ENCODE measurements at places on chromosomes 2 and 18.

DNA sequence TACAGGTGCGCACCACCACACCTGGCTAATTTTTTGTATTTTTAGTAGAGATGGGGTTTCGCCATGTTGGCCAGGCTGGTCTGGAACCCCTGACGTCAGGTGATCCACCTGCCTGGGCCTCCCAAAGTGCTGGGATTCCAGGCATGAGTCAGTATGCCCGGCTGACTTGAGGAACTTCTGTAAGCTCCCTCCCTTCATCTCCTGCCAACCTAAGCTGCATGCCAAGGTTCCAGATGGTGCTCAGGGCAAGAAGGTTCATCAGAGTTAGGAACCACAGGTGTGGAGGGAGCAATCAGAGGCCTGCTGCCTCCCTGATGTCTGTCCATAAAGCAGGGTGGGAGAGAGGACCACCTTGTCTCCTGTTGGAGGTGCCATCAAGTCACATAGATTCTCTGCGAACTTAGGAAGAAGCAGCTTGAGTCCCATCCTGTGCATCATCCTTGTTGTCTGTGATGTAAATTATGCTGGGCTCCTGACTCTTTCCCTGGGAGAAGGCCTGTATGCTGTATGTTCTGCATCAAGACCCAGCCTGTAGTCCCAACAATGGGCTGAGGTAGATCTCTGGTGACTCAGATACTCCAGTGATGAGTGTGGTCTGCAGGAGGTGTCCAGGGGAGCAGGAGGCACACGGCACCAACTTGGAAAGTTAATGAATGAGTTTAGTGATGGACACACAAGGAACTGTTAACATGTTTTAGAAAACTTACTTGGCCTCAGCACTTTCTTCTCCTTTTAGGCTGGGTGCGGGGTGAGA, 53.1 kb downstream of the TMEM17 start:
- no peak for DNase-seq

- no peak for DNase-seq
Measured at GRCh38 chr2:222518570-222519381, 94.4 kb downstream of the SGPP2 start.

GRCh38 chr2:48749291-48750127, 6.0 kb downstream of the LHCGR start:
- no peak for DNase-seq

DNA sequence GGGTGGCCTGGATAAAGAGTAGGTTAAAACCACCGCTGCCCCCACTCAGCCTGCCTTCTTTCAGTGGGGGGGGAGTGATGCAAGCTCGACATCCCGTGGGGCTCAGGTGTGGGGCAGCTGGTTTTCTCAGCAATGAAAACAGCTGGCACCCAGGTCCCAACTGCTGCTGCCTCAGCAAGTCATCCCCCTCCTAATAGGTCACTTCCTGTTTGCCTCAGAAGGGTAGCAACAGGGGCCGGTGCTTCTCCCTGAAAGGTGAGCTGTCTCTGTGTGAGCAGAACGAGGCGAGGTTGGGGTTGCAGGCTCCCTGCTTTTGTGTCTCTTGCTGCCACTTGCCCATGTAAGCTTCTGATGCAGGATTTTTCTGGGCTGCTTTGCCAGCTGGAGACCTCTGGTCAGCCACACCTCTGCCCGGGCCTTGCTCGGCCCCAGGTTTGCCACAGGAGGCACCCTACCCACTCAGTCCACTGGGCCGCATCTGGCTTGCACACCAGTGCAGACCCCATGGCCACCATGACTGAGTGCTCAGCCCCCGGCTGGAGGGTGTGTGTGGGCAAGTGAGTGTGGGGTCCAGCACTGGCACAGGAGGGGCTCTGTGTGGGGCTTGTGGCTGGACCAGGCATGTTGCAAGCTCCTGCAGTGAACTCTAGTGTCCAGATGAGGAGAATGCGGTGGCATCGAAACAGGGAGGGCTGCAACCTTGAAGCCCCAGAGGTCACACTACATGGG, 11.5 kb upstream of the ASB1 start:
- DNase-seq: no peak

GRCh38 chr2:100812573-100812972, 7.4 kb upstream of the NPAS2 start:
- no peak for DNase-seq

- no peak for DNase-seq
Measured at GRCh38 chr18:48781163-48781987, 169.4 kb downstream of the SMAD7 start.

GRCh38 chr18:57561728-57562423, 24.6 kb downstream of the FECH start:
- DNase-seq: peak; percentile 35

DNA sequence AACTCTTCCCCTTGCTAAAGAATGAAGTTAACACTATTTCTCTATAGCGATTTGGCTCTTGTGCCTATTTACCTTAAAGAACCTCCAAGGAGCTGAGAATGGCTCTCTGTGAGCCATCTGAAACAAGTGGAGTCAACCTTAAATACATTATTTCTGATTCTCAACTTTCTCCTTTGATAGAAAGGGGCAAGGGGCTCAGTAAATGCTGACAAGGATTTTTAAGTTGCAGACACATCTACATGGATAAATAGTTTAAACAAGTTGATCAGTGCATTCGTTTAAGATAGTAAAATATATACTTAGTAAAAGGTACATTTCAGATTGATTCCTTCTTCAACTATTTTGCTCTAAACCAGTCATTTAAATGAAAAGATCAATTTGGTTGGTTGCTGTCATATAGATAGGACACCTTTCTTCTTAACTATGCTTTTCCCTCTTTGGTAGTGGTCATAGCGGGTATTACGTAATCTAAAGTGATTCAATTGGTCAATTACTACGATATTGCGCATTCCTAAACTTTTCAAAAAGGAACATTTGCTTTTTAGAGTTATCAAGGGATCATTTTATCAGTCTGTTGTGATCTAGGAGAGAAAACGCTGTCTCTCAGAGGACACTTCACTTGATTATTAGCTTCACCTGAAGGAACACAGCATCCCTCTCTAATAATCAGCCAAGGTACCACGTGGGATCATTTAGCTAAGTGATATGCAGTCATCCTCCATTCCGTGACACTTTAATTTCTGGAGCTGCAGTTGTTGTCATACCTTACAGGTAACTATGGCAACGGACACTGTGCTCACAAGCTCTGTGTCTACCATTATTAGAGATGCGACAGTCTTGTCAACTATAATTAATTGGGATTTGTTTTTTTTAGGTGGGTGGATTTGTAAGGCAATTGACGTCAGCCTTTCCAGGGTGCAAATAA, 50.9 kb upstream of the KCNE4 start:
- no peak for DNase-seq

- DNase-seq: no peak
Measured at GRCh38 chr2:54925022-54925421, 125.2 kb downstream of the RTN4 start.

DNA sequence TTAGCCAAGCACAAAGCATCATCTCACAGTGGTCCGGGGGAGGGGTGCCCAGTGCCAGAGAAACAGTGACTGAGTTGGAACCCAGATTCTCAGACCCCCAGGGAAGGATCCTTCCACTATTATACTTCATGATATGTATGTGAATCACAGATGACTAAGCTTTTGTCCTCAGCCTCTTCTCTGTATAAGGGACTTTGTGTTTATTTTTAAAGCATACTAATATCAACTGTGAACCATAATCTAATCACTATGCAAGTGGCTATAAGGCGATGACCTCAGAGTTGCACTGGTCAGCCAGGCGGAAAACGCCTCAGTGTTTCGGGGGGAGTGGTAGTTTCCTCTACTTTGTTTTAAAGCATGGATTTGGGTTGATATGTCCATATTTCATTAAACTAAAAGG, 160.4 kb upstream of the TMEM200C start:
- no peak for DNase-seq

DNA sequence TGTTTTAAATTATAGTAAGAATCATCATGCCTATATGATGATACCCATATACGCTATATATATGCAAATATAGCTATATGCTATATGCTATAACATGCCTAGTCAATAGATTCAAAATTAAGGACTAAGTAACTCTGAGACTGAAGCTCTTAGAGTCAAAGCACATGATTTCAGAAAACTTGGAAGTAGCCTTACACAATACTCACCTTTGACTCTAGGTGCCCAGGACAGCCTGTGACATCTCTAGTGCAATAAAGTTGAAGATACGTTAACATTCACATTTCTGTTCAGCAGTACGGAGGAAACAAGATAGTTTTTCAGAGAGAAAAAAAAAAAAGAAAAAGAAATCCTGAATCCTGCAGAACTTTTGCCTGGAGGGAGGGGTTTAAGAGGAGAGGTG, 149.7 kb upstream of the PIK3C3 start:
- DNase-seq: no peak

DNA sequence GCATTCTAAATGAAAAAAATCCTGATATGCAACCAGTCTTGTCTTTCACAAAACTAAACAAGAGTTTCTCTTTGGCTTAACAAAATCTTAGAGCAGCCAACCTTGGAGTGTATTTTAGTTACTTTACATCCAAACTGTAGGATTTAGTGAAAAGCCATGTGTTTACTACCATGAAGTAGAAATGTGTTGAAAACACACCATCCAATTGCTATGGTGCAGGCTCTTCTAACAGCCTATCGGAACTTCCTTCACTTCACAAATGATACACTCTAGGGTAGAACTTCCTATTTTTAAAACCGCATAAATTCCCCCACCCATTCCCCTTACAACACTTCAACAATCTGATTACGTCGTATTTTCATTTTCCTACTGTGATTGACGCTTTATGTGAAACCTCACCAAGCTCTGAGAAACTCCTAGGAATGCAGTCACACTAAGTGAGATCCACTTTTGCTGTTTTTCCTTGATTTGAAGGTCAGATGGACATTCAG, 74.4 kb upstream of the MAP4K4 start:
- peak; percentile 26 for DNase-seq

DNA sequence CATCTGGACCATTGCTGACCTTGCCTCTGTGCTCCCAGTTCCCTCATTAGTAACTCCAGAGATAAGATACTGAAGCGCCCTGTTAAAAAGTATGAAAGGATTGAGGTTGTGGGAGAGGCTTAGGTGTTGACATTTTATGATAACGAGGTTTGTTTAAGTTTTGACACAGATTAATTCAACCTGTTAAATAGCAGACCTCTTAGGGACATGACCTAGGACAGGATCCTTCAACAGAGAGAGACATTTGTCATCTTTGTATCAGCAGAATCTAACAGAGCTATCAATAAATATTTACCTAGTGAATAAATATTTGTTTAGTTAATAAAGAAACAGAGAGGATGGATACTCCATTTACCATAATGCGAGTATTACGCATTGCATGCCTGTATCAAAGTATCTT, 99.5 kb downstream of the DCC start:
- no peak for DNase-seq

DNA sequence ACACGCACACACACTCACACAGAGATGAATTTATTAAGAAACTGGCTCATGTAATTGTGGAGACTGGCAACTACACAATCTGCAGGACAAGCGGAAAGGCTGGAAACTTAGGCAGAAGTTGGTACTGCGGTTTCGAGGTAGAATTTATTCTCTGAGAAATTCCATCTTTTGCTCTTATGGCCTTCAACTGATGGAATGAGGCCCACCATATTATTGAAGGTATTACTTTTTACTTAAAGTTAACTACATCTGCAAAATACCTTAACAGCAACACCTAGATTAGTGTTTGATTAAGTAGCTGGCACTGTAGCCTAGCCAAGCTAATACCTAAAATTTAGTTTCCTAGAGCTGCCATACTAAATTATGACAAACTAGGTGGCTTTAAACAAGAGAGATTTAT, 384.0 kb upstream of the UBE2E3 start:
- DNase-seq: no peak

DNA sequence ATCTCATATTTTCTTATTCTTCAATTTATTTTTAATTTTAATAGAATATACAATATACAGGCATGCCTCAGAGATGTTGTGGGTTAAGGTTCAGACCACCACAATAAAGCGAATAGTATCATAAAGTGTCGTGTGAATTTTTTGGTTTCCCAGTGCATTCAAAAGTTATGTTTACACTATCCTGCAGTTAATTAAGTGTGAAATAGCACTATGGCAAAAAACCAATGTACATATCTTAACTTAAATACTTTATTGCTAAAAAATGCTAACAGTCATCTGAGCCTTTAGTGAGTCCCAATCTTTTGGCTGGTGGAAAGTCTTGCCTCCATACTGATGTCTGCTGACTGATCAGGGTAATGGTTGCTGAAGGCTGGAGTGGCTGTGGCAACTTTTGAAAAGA, 637.6 kb downstream of the TDRD15 start:
- DNase-seq: no peak

GRCh38 chr2:171723716-171724683, 36.7 kb downstream of the DYNC1I2 start:
- no peak for DNase-seq

Data from CD4-positive, alpha-beta T cell treated with Interleukin-6 at 100 ng/mL for 8 hours (primary cell).